Stimulated activated CD4-positive, alpha-beta T cell treated with anti-CD3 and anti-CD28 coated beads, TNF-alpha, amount 100 ng/mL, for 1 hour (primary cell): ENCODE measurements at places on chromosomes 7 and 10.

DNA sequence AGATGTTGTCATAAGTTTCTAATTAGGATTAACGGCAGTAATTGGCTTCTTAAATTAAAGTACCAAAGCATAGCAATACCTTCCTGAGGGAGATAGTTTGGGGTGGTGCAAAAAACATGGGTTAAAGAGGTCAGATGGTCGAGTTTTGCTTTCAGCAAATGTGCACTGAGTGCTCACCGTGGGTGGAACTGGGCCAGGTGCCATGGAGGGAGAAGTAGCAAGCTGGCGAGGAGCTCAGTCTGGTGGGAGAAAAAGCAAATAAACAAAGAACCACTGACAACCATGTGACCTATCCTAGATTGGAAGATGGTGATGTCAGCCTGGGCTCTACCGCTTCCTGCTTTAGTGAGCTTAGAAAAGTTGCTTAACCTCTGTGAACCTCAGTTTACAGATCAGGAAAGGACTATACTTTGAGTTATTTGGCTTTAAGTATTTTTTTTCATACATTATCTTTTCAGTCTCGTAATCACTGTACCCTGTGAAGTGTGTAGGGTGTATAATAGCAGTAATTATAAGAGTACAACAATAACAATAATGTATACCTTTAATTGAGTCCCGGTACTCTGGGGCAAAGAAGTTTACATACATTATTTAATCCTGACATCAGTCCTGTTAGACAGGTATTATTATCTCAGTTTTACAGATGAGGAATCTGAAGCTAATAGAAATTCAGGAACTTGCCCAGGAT lies 69.0 kb upstream of the PDCD4 start:
- peak; percentile 8 for DNase-seq

GRCh38 chr10:69492091-69492745 lies 41.0 kb downstream of the TSPAN15 start:
- DNase-seq, result no peak

- DNase-seq, result no peak
These were observed 32.0 kb downstream of the TSPAN14 start for GRCh38 chr10:80485946-80486764.

GRCh38 chr10:133405844-133406527 lies 12.0 kb downstream of the MTG1 start:
- DNase-seq, result no peak

DNA sequence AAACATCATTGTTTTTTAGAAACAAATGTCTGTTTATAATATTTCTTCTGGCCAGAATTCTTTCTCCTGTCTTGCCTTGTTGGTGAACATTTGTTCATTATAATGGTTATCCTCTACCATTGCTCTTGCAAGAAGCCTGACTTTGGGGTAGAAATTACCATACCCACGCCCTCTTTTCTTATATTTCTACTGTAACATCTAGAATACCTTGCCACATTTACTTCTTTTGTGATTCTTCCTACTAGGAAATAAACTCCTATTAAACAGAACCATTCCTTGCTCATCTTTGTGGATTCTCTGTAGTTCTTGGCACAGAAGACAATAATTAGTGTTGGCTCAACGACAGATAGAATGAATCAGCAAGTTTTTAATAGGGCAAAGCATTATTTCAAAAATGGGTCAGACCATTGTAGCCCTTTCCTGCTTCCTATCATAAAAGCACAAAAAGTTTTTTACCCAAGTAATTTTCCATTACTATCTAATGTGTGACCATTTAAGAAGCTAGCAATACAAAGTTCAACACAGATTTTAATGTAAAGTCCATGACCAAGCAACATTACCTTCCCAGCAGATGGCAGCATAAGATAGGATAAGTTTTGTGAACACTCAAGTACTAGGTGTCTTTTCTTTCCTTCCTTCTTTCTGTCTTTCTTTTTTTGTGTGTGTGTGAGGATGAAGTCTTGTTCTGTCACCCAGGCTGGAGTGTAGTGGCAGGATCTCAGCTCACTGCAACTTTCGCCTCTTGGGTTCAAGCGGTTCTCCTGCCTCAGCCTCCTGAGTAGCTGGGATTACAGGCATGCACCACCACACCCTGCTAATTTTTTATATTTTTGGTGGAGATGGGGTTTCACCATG lies 270.4 kb downstream of the HGF start:
- no peak for DNase-seq

GRCh38 chr10:116198676-116199035 lies 74.3 kb downstream of the GFRA1 start:
- DNase-seq, result no peak

- no peak for DNase-seq
These were observed 25.7 kb downstream of the CAMK1D start for GRCh38 chr10:12375076-12375504.

- DNase-seq, result no peak
These were observed 116.6 kb upstream of the ADCY1 start for GRCh38 chr7:45457591-45457990.

GRCh38 chr10:70482982-70483760 lies 4.6 kb downstream of the PALD1 start:
- no peak for DNase-seq

GRCh38 chr10:98456043-98456570 lies 9.4 kb upstream of the HPS1 start:
- DNase-seq, result no peak

- DNase-seq, result no peak
These were observed 76.2 kb downstream of the VIPR2 start for GRCh38 chr7:159068488-159068811.

DNA sequence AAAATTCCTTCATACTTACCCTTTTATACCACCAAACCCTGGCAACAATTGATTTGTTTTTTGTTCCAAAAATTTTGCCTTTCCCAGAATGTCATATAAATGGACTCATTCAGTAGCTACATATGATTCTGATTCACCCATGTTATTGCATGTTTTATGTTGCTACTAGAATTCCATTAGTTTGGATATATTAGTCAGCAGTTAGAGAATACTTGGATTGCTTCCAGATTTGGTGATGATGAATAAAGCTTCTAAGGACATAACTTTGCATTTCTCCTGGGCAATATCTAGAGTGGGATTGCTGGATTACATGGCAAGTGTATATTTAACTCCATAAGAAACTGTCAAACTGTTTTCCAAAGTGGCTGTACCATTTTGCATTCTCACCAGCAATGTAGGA lies 806.9 kb downstream of the DNAJB9 start:
- no peak for DNase-seq

DNA sequence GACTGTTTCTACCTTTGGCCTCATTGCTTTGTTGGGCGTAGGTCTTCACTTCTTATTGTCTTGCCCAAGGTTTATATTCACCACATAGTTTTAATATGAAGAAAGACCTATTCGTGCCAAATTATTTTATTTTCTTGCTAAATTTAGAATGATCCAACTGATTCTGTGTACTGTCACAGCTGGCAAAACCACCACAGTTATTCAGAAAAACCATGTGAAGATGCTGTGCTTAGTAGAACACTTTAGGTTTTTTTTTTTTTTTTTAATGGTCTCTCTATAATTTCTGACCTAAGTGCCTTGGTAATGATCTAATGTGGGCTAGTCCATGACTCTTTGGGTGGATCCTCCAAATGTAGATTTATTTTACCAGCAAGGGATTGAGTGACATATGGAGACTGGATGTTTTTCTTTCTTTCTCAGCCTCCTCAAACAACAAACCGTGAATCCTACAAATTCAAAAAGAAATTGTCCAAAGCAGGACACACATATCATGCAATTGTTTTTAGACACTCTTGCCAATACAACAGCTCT lies 243.8 kb downstream of the DYNC1I1 start:
- DNase-seq, result no peak

- DNase-seq, result no peak
These were observed 3.0 kb downstream of the ZYX start for GRCh38 chr7:143384148-143384547.

DNA sequence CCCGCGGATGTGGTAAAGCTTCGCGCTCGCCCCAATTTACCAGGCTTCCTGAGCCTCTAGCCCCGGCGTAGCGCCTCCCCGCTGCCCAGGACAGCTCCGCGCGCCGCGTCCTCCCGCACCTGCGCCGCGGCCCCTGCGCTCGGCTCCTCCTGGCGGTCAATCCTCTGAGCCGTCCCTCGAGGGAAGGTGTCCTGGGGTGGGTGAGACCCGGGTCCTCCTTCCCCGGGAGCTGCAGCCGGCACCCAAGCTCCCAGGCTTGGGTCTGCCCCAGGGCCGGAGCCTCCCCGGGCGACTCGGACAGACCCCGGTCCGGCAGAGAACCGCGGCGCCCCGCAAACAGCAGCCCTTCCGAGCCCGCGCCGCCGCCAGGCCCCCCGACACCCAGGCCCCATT lies 512 bp downstream of the OSBPL3 start:
- peak; percentile 54 for DNase-seq

GRCh38 chr10:121084016-121084674 lies 233.0 kb downstream of the WDR11 start:
- DNase-seq, result no peak

GRCh38 chr7:11315666-11316258 lies 342.1 kb downstream of the PHF14 start:
- DNase-seq, result no peak

DNA sequence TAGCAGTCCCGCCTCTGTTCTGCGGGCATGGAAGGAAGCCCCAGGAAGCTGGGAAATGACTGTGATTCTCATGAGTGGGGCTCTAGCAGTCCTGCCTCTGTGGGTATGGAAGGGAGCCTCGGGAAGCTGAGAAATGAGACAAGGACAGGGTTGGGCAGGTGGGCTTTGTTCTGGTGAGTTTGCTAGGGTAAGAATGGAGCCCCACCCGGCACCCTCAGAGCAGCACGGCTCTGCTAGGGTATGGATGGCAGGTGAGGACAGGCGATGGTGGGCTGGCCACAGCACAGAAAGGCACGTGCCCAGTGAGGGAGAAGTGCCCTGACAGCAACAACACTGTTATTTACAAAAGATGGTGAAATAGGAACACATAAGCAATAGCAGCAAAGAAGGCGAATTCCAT lies 39.6 kb downstream of the SVIL start:
- DNase-seq, result no peak

DNA sequence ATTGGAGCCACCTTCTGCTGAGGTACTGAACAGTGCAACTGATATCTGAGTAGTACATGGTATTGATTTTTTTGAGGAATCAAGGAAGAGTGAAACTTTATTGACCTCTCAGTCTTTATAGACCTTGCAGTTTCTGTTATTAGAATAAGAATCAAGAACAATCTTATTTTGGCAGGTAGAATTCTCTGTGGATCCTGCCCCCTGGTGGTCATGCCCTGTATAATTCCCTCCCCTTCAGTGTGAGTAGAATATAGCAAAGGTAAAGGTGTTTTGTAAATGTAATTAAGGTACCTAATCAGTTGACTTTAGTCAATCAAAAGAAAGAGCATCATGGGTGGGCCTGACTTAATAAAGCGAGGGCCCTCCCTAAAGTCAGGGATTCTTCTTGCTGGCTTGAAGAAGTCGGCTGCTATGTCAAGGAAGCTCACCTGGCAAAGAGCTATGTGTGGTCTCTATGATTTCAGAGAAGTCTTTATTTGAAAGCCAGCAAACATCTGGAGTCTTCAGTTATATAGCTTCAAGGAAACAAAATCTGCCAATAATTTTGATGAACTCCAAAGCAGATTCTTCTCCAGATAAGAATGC lies 142.8 kb downstream of the LSM5 start:
- DNase-seq, result no peak

GRCh38 chr10:4196771-4197390 lies 411.9 kb upstream of the KLF6 start:
- DNase-seq, result no peak

GRCh38 chr10:123720536-123720935 lies 54.4 kb downstream of the GPR26 start:
- DNase-seq, result no peak

GRCh38 chr7:44791278-44792219 lies 4.9 kb upstream of the PPIA start:
- no peak for DNase-seq

DNA sequence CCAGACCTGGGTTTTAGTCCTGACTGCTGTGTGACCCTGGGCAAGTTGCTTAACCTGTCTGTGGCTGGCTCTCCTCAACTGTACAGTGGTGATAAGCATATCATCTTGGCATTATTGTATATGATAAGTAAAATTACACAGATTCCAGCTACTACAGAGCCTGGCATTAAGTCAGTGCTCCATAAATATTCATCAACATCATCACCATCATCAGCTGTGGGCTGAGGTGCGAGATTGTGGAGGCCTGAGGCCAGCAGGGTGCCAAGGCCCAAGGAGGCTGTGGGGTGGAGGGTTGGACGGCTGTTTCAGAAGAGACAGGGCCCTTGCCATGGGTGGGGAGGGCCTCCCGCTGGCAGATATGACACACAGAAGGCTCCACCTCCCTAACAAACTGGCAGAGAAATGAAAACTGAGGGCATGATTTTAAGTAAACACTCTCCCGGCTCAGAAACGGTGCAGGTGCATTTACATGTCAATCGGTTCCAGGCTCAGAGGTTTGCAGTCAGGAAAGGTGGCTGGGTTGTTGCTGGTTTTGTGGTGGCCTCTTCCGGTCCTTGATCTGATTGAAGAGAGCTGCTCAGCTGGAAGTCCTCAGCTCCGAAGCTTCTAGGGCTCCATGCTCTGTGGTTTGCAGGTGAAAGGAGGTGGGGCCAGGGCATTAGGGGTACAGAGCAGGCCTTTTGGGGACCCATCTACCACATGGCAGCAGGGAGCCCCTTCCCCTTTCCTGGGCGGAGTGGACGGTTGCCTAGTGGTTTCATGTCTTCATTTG lies 10.2 kb downstream of the CRYGN start:
- no peak for DNase-seq
